ENCODE measurements at places on chromosomes 6 and 20. TPM values are rescaled to one million over a fixed set of nuclear protein-coding genes. Genes with fewer than 3 reads are reported as not detected.

Gene LRFN2
- polyA plus RNA-seq = not detected

Gene ECT2L
- polyA plus RNA-seq = 0.11 TPM

Gene MTFR2
- 0.52 TPM for polyA plus RNA-seq

Gene PSORS1C2
- polyA plus RNA-seq = not detected

Gene SIRPB1
- polyA plus RNA-seq = 2.0 TPM

Gene CDKN1A
- 22.9 TPM for polyA plus RNA-seq

Gene B4GALT5
- polyA plus RNA-seq = 0.61 TPM

Gene HSPA12B
- not detected for polyA plus RNA-seq

Gene ZNF133
- 7.5 TPM for polyA plus RNA-seq

Gene SOX18
- not detected for polyA plus RNA-seq

Gene MDC1
- 8.3 TPM for polyA plus RNA-seq

Gene SNAI1
- polyA plus RNA-seq = not detected

Data from naive B cell (primary cell).